ENCODE measurements at places on chromosomes 11 and 22.

- no peak for DNase-seq
These were observed 1398.8 kb downstream of the TBC1D22A start for GRCh38 chr22:48161298-48161697.

GRCh38 chr11:35623621-35624168, 5.4 kb downstream of the FJX1 start:
- DNase-seq: peak; percentile 61

- no peak for DNase-seq
These were observed 250.3 kb upstream of the TBCEL start for GRCh38 chr11:120773501-120774031.

DNA sequence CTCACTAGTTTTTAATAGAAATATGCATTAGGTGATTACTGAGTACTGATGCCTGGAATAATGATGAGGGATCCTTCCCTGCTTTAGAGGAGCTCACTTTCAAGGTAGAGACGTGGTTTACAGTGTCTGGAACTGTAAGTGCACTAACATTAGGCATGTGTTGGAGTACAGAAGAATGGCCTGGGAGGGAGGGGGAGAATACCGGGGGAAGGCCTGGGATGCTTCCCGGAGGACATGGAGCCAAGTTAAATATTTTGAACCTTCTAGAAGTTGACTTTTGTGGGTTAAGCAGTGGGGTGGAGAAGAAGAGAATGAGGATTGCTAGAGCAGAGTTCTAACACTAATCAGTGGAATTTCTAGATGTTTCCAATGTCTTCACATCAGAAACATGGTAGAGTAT, 261.6 kb downstream of the NELL1 start:
- DNase-seq: no peak

GRCh38 chr22:24051028-24051427, 39.9 kb downstream of the CABIN1 start:
- no peak for DNase-seq

GRCh38 chr11:13972944-13973343, 10.4 kb downstream of the SPON1 start:
- no peak for DNase-seq

DNA sequence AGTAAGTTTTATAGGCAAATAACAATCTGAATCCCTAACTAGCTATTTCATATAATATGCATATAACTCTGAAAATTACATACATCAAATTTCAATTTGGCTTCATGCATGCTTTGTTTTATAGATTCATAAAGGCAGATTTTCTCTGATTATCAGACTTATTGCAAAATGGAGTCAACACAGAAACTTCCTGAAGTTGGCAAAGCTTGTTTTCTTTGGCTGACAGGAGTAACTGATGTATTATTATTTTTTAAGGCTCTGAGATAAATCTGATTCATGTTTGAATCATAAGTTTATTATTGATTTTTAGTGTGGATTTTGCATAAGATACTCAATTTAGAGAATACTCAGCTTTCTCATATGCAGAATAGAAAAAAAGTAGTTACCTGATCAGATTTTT, 356.3 kb upstream of the CCDC90B start:
- DNase-seq: no peak

- DNase-seq: no peak
These were observed 14.4 kb downstream of the OAF start for GRCh38 chr11:120224972-120225909.

DNA sequence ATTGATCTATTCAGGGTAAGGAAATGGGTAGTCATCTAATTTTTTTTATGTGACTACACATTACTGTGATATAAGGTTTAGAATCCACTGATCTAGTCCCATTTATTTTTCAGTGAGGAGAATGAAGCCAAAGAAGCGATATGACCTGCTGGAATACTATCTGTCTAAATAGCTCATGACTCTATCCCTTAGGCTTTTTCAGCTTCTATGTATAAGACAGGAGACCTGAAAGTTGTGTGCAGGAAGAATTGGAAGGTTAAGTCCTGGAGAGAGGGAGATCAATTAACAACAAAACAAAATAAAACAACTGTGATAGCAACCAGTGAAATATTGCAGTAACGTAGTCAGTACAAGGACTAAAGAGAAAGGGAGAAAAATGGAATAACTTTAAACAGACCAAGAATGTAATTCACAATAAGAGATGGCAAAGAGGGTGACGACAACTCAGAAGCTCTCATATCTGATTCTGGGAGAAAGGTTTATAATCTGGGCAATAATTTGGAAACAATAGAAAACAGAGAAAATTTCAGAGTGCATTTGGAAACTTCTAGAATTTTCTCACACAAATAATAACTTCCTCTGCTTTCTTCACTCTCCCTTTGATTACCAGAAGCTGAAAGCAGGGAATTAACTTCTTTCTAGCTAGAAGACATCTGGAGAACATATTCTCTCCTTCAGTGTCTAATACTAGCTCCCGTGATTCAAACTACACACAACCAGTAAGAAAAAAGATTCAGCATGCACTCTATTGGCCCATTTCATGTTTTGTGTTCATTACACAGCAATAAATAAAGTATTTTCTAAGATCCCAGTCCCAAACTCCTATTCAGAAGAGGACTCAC, 19.2 kb upstream of the CASP12 start:
- DNase-seq: no peak

GRCh38 chr22:45774001-45774670, 102.5 kb downstream of the ATXN10 start:
- DNase-seq: no peak

DNA sequence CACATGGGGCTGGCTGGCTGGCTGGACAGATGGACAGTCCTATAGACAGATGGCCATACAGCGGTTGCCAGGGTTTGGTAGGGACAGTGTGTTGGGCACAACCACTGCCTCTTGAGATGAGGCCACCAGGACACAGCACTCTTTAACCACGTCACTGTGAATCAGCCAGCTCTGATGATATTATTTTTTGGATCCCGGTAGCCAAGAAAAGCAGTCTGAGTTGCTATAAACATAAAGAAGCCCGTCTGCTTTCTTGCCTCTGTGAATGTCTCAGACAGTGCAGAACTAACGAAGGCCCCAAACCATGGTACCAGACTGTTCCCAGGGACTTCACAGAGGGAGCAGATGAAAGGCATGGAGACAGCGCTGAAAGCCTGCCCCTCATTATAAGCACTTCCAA, 115.9 kb upstream of the CSNK2A3 start:
- DNase-seq: no peak

DNA sequence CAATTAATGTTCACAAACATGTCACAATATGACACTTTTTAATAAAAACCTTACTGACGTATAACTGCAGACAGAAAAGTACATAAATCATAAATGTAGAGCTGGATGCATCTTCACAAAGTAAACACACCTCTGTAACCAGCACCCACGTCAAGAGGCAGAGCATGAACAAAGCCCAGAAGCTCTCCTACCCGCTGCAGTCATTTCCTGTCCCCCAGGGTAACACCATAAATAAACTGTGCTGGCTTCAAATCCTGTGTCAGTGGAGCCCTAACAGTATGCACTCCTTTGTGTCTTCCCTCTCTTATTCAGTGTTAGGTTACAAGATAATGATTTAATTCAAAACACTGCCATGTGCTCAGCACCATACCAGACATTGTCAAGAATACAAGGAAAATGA, 5.7 kb downstream of the SYT13 start:
- DNase-seq: no peak

- DNase-seq: peak; percentile 72
These were observed 19.9 kb downstream of the CARS1 start for GRCh38 chr11:3037040-3037944.

- DNase-seq: no peak
These were observed 1437.8 kb downstream of the BRD1 start for GRCh38 chr22:48389916-48390315.

DNA sequence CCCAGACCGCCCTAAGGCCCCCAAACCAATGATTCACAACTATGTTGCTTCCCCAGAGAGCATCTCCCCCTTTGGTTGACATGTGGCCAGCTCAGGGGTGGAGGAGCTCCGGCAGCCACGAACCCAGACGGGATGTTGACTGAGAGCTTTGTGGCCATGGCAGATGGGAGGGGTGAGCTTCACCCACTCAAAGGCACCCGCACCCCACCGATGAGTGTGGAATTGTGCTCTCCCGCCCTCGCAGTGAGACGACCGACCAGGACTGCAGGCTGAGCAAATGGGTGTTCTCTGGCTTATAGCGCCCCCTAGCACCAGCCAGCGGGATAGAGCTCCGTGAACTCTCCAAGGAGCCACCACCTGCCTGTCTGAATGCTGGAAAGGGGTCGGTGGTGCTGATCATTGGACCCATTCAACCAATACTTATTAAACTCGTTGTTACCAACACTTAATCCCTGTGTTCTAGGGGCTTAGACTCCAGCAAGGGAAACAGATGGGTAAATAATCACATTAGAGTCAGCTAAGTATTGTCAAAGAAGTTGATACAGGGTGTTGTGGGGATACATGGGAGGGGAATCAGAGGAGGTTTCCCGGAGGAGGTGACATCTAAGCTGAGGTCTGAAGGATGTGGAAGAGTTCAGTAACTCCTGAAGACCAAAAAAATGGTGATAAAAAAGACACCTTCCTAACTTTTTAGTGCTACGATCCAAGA, 4.5 kb upstream of the TIMP3 start:
- DNase-seq: peak; percentile 81

GRCh38 chr11:70854901-70855556, 397.3 kb downstream of the SHANK2 start:
- DNase-seq: no peak

DNA sequence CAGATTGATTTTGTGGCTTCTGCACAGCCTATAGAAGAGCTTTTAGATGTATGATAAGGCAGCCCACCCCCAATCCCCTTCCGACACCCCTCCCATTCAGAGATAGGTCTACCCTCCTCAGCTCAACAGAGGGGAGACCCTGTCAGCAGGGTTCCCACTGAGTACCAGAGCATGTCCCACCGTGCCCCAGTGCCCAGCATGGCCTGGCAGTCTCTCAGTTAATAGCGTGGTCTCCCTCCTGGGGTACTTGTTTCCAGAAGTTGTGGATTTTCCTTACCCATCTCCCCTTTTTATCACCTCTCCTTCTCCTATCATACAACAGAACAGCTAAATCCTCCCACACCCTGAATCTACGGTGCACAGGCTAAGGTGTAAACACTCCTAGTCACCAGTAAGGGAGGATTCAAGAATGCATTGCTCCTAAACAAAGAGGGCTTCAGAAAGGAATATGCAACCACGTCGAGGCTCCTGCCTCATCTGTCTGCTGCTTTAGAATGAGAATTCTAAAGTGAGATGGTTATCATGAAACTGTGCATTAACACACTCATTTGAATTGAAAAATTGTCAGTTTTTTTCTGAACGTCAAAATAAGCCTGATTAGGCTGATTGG, 6.7 kb downstream of the PLAAT2 start:
- DNase-seq: no peak

DNA sequence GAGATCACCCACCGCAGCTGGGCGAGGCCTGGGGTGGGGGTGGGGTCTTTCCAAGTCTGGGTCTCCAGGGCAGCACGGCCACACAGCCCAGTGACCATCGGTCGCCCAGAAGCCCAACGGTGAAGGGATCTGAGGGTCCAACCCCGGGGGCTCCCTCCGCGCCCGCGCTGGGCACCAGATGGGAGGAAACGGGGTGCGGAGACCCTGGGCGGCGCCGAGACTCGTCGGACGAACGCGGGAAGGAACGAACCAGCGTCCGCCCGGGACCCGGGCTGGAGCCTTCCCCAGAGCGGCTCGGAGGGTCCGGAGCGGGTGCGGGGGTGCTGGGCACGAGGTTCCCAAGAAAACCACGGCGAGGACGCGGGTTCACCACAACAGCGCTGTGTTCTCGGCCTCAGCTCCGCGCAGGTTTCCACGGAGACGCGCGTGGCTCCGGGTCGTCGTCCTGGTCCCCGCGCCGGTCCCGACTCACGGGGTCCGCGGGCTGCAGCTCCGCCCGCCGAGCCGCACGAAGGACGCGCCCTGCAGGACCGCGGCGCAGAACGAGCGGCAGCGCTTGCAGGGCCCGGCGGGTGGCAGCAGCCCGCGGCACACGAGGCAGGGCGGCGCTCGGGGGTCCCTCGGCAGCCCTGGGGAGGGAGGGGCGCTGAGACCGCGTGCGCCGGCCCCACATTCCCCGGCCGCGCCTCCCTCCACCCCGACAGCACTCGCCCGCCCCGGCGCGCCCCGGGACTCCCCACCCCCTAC, 2.3 kb upstream of the IL17REL start:
- no peak for DNase-seq

DNA sequence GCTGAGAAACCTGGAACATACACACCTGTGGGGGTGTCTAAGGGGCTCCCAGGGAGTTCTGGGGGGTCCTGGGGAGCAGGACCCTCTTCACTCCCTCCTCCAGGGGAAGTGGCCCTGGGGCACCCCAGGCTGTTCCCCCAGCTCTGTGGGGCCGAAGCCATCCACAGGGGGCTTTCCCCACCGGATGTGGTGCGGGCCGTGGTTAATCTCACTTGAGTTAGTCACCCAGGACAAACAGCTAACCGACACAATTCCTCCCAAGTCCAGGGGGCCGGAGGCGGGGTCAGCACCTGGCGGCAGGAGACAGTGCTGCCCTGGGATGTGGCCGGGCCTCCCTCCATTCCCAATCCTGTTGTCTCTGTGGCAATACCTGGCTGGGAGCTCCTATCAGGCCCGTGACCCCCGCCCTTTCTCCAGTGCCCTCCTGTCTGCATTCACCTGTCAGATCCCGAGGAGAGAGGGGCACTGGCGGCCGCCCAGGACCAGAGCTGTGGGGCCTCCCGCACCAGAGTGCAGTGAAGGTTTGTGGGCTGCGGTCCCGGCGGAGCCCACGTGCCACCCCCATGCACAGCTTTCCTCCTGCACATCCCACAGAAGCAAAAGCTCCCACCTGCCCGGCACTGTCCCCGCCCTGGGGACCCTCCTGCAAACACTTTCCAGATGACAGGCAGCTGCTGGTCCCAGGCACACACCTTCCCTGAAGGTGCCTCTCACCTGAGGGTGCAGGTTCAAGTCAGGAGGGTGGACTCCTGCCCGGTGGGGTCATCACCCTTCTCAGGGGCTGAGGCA, 5.2 kb upstream of the MUC5AC start:
- DNase-seq: no peak

DNA sequence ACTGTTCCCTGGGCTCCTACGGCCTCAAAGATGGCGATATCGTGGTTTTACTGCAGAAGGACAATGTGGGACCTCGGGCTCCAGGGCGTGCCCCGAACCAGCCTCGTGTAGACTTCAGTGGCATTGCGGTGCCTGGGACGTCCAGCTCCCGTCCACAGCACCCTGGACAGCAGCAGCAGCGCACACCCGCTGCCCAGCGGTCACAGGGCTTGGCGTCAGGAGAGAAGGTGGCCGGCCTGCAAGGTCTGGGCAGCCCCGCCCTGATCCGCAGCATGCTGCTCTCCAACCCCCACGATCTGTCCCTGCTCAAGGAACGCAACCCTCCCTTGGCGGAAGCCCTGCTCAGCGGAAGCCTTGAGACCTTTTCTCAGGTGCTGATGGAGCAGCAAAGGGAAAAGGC, 555 bp downstream of the DDI1 start:
- DNase-seq: no peak
